ENCODE measurements at places on chromosomes 1 and 21.

- no peak overlapping the region for H3K4me3 ChIP-seq
- H3K27ac ChIP-seq: no peak overlapping the region
- no peaks in the 10 kb centered on the region for H3K27me3 ChIP-seq
- H3K4me1 ChIP-seq: no peaks in the 10 kb centered on the region
- no peak for DNase-seq
- H3K36me3 ChIP-seq: no peaks in the 10 kb centered on the region
Observed at GRCh38 chr1:152186556-152187285, 27.7 kb upstream of the RPTN start.

GRCh38 chr21:38833117-38833516 lies 27.4 kb downstream of the ETS2 start:
- H3K36me3 ChIP-seq: no peaks in the 10 kb centered on the region
- H3K4me1 ChIP-seq: peaks cover 5% of the 10 kb centered on the region
- no peaks in the 10 kb centered on the region for H3K27me3 ChIP-seq
- no peak overlapping the region for H3K27ac ChIP-seq
- no peak for DNase-seq

GRCh38 chr1:30085811-30086770 lies 637.3 kb downstream of the MATN1 start:
- peaks cover 2% of the 10 kb centered on the region for H3K27me3 ChIP-seq
- DNase-seq: no peak
- H3K4me3 ChIP-seq: no peak overlapping the region
- H3K27ac ChIP-seq: no peak overlapping the region
- no peaks in the 10 kb centered on the region for H3K4me1 ChIP-seq

DNA sequence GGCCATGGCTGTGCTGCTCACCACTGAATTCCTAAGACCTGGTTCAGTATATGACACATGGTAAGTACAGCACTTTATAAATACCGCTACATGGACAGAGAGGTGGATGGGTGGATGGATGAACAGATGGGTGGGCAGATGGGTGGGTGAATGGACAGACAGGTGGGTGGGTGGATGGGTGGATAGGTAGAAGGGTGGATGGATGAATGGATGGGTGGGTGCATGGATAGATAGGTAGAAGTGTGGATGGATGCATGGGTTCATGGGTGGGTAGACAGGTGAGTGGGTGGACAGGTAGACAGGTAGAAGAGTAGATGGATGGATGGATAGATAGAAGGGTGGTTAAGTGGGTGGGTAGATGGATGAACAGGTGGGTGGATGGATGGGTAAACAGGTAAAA lies 54.8 kb downstream of the TMCO4 start:
- DNase-seq: no peak
- no peak overlapping the region for H3K27ac ChIP-seq

- H3K36me3 ChIP-seq: no peaks in the 10 kb centered on the region
- no peaks in the 10 kb centered on the region for H3K4me1 ChIP-seq
- no peak overlapping the region for H3K27ac ChIP-seq
- H3K4me3 ChIP-seq: no peak overlapping the region
Observed at GRCh38 chr1:209927466-209927865, 10.6 kb upstream of the SYT14 start.

GRCh38 chr1:227094249-227094966 lies 154.3 kb downstream of the COQ8A start:
- peak overlapping the region; percentile 78 for H3K27ac ChIP-seq
- H3K36me3 ChIP-seq: no peaks in the 10 kb centered on the region
- peak; percentile 87 for DNase-seq
- no peaks in the 10 kb centered on the region for H3K27me3 ChIP-seq
- H3K4me1 ChIP-seq: peaks cover 4% of the 10 kb centered on the region

DNA sequence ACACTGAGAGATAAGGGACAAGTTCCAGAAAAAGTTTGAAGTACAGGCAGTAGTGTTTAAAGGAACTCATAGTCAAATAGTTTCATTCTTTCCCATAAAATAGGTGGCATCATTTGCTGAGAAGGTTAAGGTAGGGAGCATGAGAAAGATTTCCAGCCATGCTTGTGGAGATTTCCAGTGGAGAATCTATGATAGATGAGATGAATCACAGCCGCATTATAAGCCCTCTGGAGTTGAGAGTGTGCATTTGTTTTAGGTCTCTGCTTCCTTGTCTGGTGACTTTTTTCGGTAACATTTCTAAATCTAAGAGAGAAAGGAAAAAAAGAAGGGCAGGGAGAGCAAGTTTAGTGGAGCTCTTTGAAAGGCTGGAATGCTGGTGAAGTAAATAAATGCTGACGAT lies 108.7 kb downstream of the DISP1 start:
- H3K27ac ChIP-seq: no peak overlapping the region
- H3K4me1 ChIP-seq: no peaks in the 10 kb centered on the region
- H3K36me3 ChIP-seq: no peaks in the 10 kb centered on the region
- no peak for DNase-seq
- no peak overlapping the region for H3K4me3 ChIP-seq
- H3K27me3 ChIP-seq: no peaks in the 10 kb centered on the region

- H3K27ac ChIP-seq: peak overlapping the region; percentile 78
- DNase-seq: peak; percentile 86
- no peak overlapping the region for H3K4me3 ChIP-seq
Observed at GRCh38 chr1:16187748-16188401, 24.6 kb downstream of the ARHGEF19 start.

DNA sequence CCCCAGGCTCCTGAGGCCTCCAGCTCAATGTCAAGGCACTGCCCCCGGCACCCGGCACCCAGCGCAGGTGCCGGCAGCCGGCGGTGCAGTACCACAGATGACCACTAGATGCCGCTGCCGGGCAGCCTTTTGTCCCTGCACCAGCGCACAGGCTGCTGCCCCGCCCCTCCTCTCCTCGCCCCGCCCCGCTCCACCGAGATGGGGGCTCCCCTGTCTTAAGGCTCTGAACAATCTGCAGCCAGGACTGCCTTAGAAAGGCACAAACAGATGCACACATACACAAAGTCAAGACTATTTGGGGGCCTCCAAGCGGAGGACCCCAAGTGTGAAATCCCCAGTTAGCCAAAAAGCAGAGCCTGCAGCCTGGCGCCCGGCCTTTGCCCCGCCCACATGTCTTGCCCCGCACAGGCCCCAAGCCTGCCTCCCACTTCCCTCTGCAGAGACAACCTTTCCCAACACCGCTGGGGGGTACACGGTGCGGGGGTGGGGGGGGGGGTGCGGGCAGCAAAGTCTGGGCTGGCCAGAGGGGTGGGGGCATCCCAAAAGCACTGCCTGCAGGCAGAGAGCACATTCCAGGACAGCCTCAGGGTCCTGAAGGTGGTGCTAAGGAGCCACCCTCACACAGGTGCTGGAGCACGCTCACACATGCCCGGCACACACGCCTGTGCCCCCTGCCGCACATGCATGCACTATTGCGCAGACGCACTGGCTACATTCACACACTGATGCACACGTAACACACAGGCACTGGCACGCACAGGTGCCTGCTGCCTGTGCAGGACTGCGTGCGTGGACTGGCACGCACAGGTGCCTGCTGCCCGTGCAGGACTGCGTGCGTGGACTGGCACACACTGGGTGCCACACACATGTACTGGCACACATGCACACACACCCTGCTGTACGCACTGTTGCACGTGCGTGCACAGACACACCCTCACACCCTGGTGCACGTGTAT lies 37.1 kb downstream of the ARHGEF16 start:
- H3K4me1 ChIP-seq: no peaks in the 10 kb centered on the region
- no peak overlapping the region for H3K27ac ChIP-seq
- DNase-seq: peak; percentile 62
- H3K36me3 ChIP-seq: no peaks in the 10 kb centered on the region
- H3K4me3 ChIP-seq: no peak overlapping the region
